Esophagus squamous epithelium (tissue), 5 donors: ENCODE measurements at places on chromosomes 2 and 18.

DNA sequence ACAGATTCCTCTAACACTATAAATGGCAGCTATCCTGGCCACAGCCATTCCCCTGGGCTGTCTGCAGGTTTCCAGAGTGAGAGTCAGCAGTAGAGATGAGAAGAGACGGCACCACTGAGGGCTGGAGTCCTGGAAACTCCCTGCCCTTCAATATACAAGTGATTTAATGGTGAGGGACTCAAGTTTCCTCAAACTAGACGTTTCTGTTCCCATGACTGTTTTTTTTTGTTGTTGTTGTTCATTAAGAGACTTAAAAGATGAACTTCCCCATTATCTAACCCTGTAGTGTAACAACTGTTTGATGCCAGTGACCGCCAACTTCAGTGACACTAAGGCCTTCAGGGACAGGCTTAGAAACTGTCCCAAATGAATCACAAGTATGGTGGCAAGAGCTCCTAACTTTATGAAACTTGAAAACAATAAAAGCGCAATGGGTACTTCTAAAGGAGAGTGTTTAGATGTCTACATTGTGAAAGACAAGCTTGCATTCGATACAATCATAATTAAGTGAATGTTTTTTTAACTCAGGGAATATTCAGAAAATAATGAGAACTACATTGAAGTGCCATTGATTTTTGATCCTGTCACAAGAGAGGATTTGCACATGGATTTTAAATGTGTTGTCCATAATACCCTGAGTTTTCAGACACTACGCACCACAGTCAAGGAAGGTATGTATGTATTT, 34.0 kb downstream of the IL1R2 start:
- DNase-seq = no peak

- DNase-seq = no peak
Measured at GRCh38 chr2:33077844-33078243, 131.1 kb downstream of the LTBP1 start.

DNA sequence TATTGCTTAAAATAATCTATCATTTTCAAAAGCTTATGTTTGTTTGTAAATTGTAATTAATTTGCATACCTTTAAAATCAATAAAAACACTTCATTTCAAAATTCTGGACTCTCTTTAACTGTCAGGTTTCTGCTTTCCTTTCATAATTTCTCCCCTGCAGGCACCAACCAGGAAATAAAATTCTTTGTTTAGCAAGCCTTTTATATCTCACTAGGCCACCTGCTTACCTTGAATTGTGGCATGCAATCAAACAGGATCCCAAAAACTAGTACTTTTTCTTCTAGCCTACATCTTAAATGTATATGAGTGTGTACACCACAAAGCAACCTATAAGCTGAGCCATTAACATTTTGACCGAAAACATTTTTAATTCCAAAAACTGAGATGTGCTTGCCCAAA, 233.1 kb downstream of the NR4A2 start:
- DNase-seq = no peak

DNA sequence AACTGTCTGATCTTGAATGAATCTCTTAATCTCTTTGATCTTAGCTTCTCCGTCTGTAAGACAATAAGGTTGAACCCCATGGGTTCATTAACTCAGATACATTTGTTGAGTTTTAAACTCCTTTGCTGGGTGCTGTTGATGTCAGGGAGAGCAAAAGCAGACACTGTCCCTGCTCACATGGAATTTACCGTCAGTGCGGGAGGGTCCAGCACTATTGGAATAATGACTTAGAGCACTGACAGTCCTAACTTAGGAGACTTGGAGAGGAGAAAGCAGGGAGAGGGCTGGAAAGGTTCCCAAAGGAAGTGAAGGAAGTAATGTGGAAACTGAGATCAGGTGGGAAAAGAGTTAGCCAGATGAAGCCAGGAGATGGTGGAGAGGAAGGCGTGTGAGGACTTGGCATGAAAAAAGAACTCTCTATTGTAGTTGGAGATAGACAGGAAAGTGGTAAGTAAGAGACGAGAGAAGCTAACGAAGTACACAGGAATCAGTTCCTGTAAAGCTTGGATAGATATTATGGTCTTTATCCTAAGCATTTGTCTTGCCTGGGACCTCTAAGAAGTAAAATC, 141.4 kb upstream of the SERTAD2 start:
- DNase-seq = no peak

DNA sequence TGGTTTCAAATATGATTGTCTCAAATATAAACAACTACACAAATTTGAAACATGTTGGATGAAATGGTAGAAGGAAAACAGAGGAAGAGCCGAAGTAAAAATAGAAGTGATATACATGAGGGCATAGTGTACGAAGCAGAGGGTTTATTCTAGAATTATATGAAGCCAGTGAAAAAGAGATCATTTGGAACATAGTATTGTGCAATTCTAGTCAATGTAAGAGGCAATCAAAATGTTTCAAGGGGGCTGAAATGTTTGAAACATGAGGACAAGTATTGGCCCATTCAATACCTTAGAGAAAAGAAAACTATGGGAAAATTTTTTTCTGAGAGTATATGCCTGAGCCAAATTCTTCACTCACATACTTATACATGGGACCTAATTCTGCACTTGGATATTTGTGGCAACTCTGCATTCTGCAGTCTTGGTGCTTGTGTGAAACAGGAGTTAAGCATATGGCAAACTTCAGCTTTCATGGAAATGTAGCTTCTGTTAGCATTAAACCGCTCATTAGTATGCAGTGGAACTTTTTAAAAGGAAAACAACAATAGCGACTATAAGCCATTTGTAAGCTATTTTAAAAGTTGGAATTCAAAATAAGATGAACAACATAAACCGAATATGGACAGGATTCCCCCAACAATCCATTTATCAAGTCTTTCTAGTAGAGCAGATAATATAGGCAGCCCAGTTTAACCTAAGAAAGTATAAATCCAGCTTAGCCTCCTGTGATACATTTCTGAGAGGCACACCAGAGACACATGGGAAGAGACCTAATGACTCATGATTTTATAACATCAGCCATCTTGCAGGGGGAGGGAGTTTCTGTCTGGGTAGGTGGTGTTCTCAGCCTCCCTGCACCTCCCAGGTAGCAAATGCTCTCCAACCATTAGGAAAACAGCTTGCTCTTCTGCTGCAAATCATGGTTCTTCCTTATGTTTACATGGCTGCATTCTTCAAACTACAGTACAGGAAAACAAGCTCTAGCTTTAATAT, 197.8 kb downstream of the PAX3 start:
- DNase-seq = no peak

GRCh38 chr2:189252991-189253675, 73.6 kb upstream of the COL5A2 start:
- no peak for DNase-seq
